ENCODE measurements at places on chromosomes 7 and 10. TPM values are rescaled to one million over a fixed set of nuclear protein-coding genes. Genes with fewer than 3 reads are reported as not detected.

SUN3 gene
- not detected for total RNA-seq

ADGRA1 gene
- not detected for total RNA-seq

- no peak for DNase-seq
Measured at GRCh38 chr7:55792048-55792447, 70.5 kb downstream of the SEPTIN14 start.

GRCh38 chr10:124329941-124330340 lies 88.8 kb downstream of the OAT start:
- DNase-seq: no peak

ADCY1 gene
- 4.8 TPM for total RNA-seq

DNA sequence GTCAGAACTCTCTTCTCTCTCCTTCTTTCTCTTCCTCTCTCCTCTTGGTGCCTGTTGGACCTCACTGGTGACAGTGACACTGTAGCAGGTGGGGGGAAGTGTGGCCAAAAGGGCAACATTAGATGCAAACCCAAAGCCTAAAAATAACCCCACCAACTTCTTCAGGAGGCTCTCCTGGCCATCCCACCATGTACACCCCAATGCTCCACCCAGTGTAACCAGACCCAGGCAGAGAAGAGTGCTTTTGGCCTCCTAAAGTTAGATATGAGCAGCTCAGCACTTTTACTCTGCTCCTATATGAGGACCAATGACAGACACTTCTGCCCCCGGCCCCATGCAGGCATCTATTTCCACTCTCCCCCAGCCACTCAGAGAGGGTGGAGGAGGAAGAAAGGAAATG lies 5.5 kb downstream of the MYOZ1 start:
- DNase-seq: no peak

DNA sequence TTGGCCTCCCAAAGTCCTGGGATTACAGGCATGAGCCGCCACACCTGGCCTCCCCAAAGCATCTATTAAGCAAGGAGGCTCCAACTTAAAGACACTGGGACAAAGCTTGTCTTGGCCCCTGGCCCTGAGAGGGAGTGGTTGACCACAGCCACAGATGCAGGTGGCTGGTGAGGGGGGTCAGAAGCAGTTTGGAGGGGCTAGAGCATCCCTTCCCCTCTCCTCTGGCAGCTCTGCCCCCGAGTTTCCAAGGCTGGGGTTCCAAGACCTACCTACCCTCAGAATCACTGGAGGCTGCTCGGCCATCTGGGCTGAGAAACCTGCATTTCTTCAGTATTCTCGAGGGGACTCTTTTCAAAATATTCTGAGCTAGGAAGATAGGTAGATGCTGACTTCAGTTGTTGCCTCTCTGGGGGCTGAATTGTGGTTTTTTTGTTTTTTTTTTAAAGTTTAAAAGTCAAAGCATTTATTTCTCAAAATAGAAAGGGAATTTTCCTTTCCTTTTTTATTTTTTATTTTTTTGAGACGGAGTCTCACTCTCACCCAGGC lies 32.6 kb downstream of the DDIT4 start:
- DNase-seq: no peak

SPDYE5 gene
- total RNA-seq: not detected

LIPF gene
- total RNA-seq: not detected

C7orf57 gene
- not detected for total RNA-seq

GRCh38 chr7:18366394-18366793 lies 129.2 kb upstream of the HDAC9 start:
- DNase-seq: no peak

GRCh38 chr10:17785276-17785930 lies 23.7 kb upstream of the MRC1 start:
- DNase-seq: no peak

ELAPOR2 gene
- total RNA-seq: 19.0 TPM

DNA sequence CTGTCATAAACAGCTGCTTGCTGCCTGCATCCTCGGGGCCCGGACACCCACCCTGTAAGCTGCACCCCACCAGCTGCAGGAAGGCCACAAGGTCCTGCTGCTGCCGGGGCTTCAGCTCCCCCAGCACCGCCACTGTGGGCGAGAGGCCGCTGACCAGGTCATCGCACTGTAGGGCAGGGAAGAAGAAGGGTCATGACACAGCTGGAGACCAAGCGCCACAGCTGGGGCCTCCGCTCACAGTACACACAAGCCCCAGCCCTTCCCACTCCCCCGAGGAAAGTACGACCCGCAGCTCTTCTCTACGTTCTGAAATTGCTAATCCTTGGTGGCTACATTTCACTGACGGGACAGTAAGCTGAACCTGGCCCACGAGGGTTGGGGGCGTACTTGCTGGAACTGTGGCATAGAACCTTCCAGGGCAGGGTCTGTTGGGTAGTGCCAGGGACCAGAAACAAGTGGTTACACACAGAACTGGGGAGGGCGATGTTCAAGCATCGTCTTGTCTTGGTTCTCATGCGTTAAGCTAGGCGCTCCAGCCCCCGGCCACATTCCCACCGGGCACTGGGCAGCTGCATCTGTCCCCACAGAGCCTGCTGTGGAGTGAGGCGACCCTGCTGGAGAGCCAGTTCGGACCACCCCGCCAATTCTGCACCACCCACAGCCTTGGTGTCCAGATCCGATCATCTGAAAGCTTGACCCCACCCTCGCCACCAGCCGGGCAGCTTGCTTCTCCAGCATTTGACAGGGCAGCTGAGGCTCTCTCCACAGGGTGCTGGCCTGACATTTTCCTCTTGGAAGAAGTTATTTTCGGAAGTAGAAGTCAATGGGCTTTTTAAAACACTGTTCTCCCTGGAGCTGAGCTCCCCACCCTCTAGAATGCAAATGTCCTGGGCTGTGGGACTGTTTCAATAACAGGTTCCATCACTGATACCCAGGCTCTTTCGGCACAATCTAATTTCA lies 50.8 kb downstream of the GSDME start:
- no peak for DNase-seq

DNA sequence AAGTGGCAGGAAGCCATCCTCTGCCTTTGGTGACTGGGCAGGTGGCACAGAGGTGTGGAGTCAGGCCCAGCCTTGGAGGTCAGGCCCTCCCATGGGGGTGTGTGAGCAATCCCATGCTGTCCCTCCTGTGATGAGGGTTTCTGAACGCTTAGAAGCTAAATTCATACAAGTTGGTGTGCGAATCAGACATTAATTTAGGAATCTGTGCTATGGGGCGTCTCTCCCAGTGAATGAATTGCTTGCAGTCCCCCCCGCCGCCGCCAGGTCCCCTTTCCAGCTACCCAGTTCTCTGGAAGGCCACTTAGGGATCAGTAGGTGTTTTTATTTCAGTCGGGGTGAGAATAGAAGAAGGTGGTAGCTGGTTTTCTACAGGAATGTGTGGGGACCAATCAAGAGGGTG lies 37.5 kb downstream of the LRRC18 start:
- DNase-seq: no peak

DNA sequence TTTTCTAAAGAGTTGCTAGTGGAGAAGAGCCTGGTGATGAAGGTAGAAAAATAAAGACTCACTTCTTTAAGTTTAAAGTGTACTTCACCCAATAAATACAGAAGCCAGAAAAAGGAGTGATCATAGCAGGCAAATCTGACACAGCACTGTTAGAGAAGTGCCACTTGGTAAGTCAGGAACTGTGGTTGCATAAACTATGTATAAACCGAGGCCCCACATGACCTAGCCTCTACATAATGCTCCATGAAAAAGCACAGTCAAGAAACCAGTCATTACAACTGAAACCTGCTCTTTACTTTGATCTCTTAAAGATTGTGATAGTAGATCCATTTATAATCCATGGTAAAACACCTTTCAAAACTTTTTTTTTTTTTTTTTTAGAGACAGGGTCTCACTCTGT lies 172.1 kb upstream of the PHYHIPL start:
- no peak for DNase-seq

GRCh38 chr7:36734731-36735130 lies 10.4 kb upstream of the AOAH start:
- no peak for DNase-seq

DNA sequence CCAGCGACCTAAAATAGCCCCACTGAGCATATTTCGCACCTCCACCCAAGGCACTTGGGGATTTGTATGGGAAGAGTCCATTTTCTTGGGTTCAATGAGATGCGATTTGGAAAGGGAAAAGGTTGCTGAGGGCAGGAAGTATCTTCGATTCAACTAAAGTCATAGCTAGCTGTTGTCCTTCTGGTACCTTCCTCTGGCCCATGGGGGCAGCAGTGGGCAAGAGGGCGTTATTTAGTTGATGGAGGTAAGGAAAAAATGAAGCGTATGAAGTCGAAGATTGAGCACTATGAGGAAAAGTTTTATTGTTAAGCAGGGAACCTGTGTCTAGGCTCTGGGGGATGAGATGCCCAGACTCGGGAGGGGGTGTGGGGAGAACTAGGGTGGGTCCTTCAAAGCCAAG lies 135.4 kb downstream of the EVX1 start:
- no peak for DNase-seq

TCERG1L gene
- not detected for total RNA-seq

GRCh38 chr10:67668448-67668847 lies 27.5 kb downstream of the CTNNA3 start:
- DNase-seq: no peak

- DNase-seq: no peak
Measured at GRCh38 chr7:3461923-3462322, 160.9 kb downstream of the SDK1 start.

DNA sequence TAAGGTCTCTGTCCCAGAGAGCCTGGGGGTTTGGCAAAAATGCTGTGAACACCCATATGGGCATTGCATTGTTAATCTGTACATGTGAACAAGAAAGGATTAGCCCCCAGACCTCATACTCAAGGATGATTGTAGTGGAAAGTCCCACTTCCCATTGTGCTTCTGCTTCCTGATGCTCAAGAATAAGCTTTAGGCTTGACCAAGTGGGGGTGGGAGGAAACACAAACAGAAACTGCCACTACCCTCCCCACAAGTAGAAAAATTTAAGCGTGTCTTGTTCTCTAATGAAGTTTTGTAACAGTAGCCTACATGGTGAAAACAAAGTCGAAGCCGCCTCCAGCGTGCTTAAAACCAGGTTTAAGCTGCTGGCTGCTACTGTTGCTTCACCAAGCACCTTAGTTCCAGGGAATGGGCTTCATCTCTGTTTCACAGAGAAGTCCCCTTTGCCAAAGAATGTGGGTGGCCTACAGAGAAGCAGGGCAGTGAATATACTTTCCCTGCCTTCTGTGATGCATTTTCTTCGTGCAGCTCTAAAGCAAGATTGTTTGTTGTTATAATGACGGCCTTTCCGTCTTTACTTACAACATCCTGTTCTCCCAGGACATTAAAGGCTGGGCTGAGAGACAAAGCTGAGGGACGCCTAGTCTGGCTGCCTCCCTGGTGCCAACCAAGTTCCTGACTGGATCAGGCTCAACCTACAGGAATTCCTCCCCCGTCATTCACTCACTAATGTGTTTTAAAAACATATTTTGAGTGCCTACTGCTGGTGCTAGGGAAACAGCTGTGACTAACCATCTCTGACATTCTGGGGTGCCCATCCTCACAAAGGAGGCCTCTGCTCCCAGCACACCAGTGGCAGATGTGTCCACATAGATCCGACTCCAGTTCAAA lies 32.1 kb upstream of the CCSER2 start:
- DNase-seq: no peak

DNA sequence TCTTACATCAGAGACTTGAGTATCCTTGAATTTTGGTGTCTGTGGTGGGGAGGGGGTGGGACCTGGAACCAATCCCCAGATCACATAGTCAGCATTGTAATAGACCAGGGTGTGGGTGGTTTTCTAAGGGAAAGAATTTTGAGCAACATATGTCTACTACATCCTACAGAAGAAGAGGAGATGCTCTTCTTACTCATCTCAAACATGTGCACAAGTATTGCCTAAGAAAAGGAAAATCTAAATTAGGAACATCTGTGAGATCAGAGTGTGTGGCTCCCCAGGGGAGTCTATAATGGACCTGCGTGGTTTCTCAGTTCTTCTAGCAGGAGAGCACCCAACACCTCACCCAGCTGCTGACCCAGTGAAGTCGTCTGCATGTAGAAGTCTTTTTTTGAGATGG lies 148.8 kb downstream of the CCDC3 start:
- no peak for DNase-seq

DNA sequence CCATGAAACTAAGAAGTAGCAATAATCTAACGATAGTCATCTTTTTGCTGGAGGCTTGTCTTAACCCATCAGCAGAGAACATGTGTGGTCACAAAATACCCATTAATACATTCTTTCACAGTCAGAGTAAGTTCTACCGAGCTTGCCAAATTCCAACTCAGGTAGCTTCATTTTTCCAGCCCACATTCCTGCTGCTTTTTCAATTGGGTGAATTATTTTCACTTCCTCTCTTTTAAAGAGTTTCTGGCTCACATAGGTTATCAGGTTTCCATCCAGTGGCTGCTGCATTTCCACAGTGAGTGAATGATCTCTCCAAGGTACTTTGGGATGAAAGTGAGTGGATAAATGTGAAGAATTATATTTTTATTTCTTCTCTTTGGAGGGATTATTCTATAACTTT lies 233.1 kb downstream of the SEMA3E start:
- no peak for DNase-seq

GRCh38 chr10:49264177-49264677 lies 34.7 kb upstream of the C10orf71 start:
- no peak for DNase-seq

DNA sequence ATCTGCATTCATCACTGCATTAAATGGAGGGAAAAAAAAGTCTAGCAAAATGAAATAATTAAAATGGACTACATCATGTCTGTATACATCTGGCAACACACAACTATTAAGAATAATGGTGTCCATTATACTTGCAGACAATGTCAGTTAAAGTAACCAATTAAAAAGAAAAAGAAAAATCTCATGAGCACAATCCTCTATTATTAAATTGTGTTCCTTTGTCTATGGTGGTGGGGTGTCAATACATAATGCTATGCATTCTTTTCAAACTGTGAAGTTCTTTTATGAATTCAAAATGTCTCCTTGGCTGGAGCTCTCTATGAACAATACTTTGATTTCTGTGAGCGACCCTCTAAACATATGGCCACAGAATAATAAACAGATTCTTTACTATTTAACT lies 63.5 kb downstream of the NRP1 start:
- no peak for DNase-seq

SEC31B gene
- total RNA-seq: 7.2 TPM

DNA sequence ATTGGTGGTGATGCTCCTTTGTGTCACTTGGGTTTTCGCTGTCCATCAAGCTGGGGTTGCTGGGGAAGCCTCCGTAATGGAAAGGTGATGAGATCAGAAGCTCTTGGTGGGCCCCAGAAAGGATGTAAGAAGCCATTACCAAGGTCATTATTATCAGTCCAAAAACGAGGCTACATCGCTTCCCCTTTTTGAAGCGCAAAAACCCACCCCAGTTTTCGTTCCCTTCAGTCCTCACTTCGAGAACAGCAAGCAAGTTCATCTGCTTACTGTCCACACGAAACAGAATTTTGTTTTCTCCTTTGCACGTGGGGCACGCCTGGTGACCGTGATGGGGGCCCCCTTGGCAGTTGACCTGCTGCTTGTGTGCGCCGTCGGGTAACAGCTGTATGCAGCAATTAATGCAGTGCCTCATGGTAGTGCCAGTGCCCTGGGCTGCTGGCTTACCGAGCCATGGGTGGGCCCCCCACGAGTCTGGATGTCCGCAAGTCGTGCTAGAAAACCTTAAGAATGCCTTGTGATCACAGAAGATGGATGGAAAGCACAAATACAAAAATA lies 47.5 kb downstream of the CHST15 start:
- DNase-seq: no peak

Measured in omental fat pad (tissue), 4 donors.